ENCODE measurements at places on chromosomes 6 and 20. TPM values are rescaled to one million over a fixed set of nuclear protein-coding genes. Genes with fewer than 3 reads are reported as not detected.

Gene HCK
- not detected for total RNA-seq

GRCh38 chr20:4957939-4958362 lies 43.4 kb downstream of the SLC23A2 start:
- DNase-seq = no peak
- H3K27ac ChIP-seq = no peak overlapping the region
- peaks cover 8% of the 10 kb centered on the region for H3K36me3 ChIP-seq

DNA sequence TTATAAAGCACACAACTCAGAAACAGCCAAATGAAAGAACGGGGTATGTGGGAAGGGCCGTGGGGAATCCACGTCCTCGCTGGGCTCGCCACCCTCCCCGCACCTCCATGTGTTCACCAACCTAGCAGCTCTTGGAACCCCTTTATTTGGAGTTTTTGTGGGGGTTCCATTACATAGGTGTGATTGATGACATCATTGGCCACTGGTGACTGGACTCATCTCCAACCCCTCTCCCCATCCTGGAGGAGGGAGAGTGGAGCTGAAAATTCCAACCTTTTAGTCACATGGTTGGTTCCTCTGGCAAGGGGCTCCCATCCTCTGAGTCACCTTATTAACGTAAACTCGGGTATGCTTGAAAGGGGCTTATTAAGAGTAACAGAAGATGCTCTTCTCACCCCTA lies 592.0 kb upstream of the FLRT3 start:
- H3K27me3 ChIP-seq = no peaks in the 10 kb centered on the region
- DNase-seq = no peak
- H3K4me1 ChIP-seq = no peaks in the 10 kb centered on the region

- no peak overlapping the region for H3K4me3 ChIP-seq
- H3K4me1 ChIP-seq = no peaks in the 10 kb centered on the region
- H3K36me3 ChIP-seq = no peaks in the 10 kb centered on the region
- H3K27ac ChIP-seq = no peak overlapping the region
- DNase-seq = no peak
Measured at GRCh38 chr6:159257846-159258245, 88.6 kb downstream of the FNDC1 start.

Gene FAM209A
- total RNA-seq = 2.7 TPM

DNA sequence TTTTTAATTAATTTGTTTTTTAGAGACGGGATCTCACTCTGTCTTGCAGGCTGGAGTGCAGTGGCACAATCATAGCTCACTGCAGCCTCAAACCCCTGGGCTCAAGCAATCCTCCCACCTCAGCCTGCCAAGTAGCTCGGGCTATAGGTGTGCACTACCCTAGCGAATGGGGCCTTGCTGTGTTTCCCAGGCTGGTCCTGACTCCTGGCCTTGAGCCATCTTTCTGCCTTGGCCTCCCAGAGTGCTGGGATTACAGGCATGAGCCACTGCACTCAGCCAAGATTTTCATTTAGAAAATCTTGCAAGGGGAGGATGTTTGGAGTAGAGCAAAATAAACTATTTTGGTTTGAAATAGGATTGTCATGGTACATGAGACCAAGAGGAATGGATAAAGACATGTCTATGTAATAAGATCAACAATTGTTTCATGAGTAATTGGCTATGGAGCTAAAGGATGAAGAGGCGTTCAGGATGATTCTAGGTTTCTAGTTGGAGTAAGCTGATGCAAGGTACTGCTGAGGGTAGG lies 237.8 kb downstream of the UST start:
- H3K4me1 ChIP-seq = no peaks in the 10 kb centered on the region
- H3K4me3 ChIP-seq = no peak overlapping the region
- H3K36me3 ChIP-seq = no peaks in the 10 kb centered on the region
- no peak overlapping the region for H3K27ac ChIP-seq
- no peak for DNase-seq

Gene OXT
- total RNA-seq = not detected

- no peaks in the 10 kb centered on the region for H3K4me1 ChIP-seq
- H3K4me3 ChIP-seq = no peak overlapping the region
- H3K27ac ChIP-seq = no peak overlapping the region
Measured at GRCh38 chr20:19872001-19872400, 113.9 kb downstream of the RIN2 start.

Gene CRNKL1
- total RNA-seq = 20.0 TPM

- H3K27ac ChIP-seq = no peak overlapping the region
- DNase-seq = no peak
- H3K4me3 ChIP-seq = no peak overlapping the region
- no peaks in the 10 kb centered on the region for H3K27me3 ChIP-seq
- no peaks in the 10 kb centered on the region for H3K4me1 ChIP-seq
Measured at GRCh38 chr6:62978920-62979319, 232.3 kb upstream of the FKBP1C start.

GRCh38 chr6:130362128-130362527 lies 3.7 kb upstream of the TMEM200A start:
- peaks cover 3% of the 10 kb centered on the region for H3K36me3 ChIP-seq
- H3K4me3 ChIP-seq = no peak overlapping the region
- H3K27ac ChIP-seq = no peak overlapping the region
- H3K4me1 ChIP-seq = peaks cover 17% of the 10 kb centered on the region

Gene RAET1E
- not detected for total RNA-seq

GRCh38 chr6:142478117-142478516 lies 176.3 kb downstream of the ADGRG6 start:
- peaks cover 9% of the 10 kb centered on the region for H3K4me1 ChIP-seq
- H3K4me3 ChIP-seq = no peak overlapping the region
- H3K36me3 ChIP-seq = no peaks in the 10 kb centered on the region

DNA sequence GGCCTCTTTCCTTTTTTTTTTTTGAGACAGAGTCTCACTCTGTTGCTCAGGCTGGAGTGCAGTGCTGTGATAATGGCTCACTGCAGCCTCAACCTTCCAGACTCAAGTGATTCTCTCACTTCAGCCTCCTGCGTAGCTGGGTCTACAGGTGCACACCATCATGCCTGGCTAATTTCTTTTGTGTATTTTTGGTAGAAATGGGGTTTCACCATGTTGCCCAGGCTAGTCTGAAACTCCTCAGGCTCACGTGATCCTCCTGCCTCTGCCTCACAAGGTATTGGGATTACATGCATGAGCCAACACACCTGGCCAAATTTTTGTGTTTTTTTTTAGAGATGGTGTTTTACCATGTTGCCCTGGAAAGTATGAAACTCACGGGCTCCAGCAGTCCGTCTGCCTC lies 29.3 kb downstream of the SRC start:
- H3K36me3 ChIP-seq = no peaks in the 10 kb centered on the region
- H3K4me1 ChIP-seq = no peaks in the 10 kb centered on the region
- no peak for DNase-seq

- no peak within 1 kb of the TSS for H3K4me3 ChIP-seq
- DNase-seq = no peak
- H3K27me3 ChIP-seq = peaks cover 18% of the 10 kb centered on the region
- H3K4me1 ChIP-seq = no peaks in the 10 kb centered on the region
- H3K36me3 ChIP-seq = no peaks in the 10 kb centered on the region
Measured at GRCh38 chr6:31010393-31011060, at the start of gene MUC22. TSS of gene MUC22 (plus strand) at chr6:31010474. CDS start at chr6:31010707, 233 bp downstream.

DNA sequence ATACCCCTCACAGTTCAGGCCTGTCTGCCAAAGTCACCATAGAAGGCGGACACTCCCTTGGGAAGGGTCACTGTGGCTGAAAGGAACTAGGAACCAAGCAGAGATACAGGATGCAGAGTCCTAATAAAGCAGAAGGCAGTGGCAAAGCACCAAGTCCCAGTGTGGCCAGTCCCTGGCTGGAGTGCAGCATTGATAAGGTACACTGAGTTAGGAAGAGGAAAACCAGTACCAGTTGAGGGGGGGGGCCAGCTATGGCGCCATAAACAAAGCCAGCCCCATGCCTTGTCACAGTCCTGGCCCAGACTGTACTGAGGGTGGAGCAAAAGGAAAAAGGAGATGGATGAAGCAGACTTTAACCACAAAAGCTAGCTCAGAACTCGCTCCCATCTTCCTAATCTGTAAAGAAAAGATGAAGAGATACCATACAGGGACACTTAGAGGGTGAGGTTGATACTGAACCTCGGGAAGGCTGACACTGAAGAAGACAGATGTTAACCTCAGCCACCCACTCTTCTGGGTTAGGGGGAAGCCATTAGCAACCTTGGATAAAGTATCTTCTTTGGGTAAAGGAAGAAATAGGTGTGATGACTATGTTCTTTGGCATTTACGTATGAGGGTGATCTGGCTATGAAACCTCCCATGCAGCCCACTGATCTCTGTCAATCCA lies 7.8 kb downstream of the ABHD12 start:
- peaks cover 4% of the 10 kb centered on the region for H3K4me1 ChIP-seq
- no peak overlapping the region for H3K27ac ChIP-seq
- DNase-seq = no peak
- peaks cover 15% of the 10 kb centered on the region for H3K36me3 ChIP-seq
- no peak overlapping the region for H3K4me3 ChIP-seq

- no peak overlapping the region for H3K4me3 ChIP-seq
- H3K36me3 ChIP-seq = no peaks in the 10 kb centered on the region
- no peak for DNase-seq
- H3K27me3 ChIP-seq = no peaks in the 10 kb centered on the region
- no peaks in the 10 kb centered on the region for H3K4me1 ChIP-seq
Measured at GRCh38 chr6:69216127-69216526, 580.7 kb downstream of the LMBRD1 start.

Gene SPINT3
- not detected for total RNA-seq

- no peak overlapping the region for H3K4me3 ChIP-seq
- H3K4me1 ChIP-seq = peaks cover 8% of the 10 kb centered on the region
- no peak for DNase-seq
- no peak overlapping the region for H3K27ac ChIP-seq
- peaks cover 3% of the 10 kb centered on the region for H3K27me3 ChIP-seq
Measured at GRCh38 chr6:170456886-170457698, 96.0 kb downstream of the PSMB1 start.

Gene ERVFRD-1
- not detected for total RNA-seq

GRCh38 chr6:21847711-21848480 lies 254.3 kb downstream of the SOX4 start:
- H3K4me1 ChIP-seq = peaks cover 19% of the 10 kb centered on the region
- H3K27ac ChIP-seq = no peak overlapping the region
- DNase-seq = no peak
- no peak overlapping the region for H3K4me3 ChIP-seq

Gene TGM2
- 0.07 TPM for total RNA-seq

- no peaks in the 10 kb centered on the region for H3K4me1 ChIP-seq
- no peak overlapping the region for H3K27ac ChIP-seq
- no peak for DNase-seq
- peaks cover 37% of the 10 kb centered on the region for H3K36me3 ChIP-seq
- H3K27me3 ChIP-seq = no peaks in the 10 kb centered on the region
Measured at GRCh38 chr6:121260651-121261102, 73.6 kb downstream of the TBC1D32 start.

DNA sequence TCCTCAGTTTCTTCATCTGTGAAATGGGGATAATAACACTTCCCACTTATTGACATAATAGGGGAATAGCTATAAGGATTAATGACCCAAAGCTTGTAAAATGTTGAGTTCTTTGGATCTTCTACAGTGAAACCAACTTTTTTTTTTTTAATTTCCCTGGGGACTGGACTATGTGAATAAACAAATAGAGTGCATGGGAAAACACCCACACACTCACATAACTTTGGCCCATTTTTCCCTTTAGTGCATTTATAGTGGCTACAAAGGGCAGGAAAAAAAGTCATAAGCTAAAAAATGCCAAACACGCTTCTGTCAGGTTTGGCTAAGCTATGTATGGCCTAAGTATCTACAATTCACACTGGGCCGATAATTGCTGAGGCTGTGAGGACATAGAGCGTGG lies 406.2 kb upstream of the JAG1 start:
- DNase-seq = no peak
- no peaks in the 10 kb centered on the region for H3K27me3 ChIP-seq

Gene GSTA2
- not detected for total RNA-seq

DNA sequence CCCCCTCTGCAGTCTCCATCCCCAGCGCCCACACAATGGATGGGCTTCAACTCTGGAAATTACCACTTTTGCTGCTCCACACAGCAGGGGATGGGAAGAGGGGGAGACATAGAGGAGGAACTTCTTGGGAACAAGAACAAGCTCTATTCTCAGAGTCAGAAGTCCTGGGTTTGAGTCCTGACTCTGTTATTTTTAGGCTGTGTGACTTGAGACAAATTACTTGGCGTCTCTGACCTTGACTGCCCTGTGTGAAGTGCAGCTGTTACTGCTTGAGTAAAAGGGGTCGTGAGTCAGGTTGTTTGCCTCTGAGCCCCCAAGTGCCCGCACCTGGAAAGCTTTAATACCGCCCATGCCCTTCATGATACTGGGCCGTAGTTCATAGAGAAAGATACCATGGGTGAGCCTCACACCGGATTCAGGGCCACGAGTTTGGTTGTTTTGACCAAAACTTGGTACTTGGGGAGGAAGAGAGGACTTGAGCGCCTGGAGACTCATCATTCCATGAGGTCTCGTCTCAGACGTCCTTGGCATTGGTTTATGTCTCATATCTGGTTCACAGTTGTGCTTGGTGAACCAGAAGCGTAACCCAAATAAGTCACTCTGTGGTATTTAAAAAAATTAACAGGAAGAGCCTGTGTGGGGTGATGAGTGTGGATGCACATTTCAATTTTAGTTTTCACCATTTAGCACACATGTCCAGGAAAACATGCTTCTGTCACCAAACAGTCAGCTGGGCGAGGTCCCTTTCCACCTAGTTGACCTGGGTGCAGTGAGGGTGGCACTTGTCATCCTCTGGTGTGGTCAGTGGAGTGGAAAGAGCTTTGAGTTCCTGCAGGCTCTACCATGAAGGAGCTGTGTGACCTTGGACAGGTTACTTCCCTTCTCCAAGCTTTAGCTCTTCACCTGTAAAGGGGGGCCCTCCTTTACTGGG lies 75.6 kb downstream of the CDC5L start:
- H3K27ac ChIP-seq = no peak overlapping the region
- H3K4me1 ChIP-seq = no peaks in the 10 kb centered on the region
- no peaks in the 10 kb centered on the region for H3K36me3 ChIP-seq
- no peak for DNase-seq

DNA sequence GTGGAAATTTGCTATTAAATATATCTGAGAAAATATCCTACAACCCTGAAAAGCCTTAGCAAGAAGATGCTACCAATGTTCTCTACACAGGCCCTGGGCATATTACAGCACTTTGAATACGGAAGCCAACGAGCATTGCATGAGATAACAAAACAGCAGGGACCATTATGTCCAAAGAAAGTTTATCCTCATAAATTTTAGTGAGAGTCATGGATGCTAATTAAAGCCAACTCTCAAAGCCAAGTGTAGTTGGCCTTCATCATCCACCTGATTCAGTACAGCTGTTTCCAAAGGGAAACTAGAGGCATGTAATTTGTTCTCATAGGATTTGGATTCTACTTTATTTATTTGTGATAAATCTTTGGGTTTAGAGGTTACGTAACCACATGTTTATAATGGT lies 564.8 kb downstream of the RFPL4B start:
- no peaks in the 10 kb centered on the region for H3K36me3 ChIP-seq
- no peak overlapping the region for H3K27ac ChIP-seq
- no peaks in the 10 kb centered on the region for H3K27me3 ChIP-seq
- no peak for DNase-seq
- H3K4me1 ChIP-seq = no peaks in the 10 kb centered on the region

GRCh38 chr6:110882274-110882619 lies 7.7 kb downstream of the AMD1 start:
- H3K27ac ChIP-seq = peak overlapping the region; percentile 36
- H3K4me1 ChIP-seq = peaks cover 87% of the 10 kb centered on the region
- H3K27me3 ChIP-seq = no peaks in the 10 kb centered on the region

Gene CLVS2
- not detected for total RNA-seq

Gene RSPO3
- total RNA-seq = not detected

All from activated CD4-positive, alpha-beta T cell treated with anti-CD3 and anti-CD28 coated beads, Interleukin-2, amount 10 ng/mL, durations not matched to agents 7 days and 5 days (primary cell).